ENCODE measurements at places on chromosomes 13 and 19.

- peak; percentile 16 for DNase-seq
Measured at GRCh38 chr13:37475966-37476365, 122.6 kb downstream of the POSTN start.

DNA sequence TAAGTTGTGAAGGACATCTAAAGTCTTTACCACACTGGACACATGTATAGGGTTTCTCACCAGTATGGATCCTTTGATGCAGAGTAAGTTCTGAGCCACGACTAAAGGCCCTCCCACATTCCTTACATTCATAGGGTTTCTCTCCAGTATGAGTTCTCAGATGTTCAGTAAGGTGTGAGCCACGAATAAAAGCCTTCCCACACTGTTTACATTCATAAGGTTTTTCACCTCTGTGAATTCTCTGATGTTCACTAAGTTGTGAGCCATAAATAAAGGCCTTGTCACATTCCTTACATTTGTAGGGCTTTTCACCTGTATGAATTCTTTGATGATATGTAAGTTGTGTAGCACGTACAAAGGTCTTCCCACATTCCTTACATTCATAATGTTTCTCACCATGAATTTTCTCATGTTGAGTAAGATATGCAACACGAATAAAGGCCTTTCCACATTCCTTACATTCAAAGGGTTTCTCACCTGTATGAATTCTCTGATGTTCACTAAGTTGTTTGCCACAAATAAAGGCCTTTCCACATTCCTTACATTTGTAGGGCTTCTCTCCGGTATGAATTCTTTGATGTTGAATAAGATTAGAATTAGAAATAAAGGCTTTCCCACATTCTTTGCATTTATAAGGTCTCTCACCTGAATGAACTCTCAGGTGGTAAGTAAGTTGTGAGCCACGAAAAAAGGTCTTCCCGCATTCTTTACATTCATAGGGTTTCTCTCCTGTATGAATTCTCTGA lies 29.8 kb downstream of the ZNF571 start:
- peak; percentile 3 for DNase-seq

- no peak for DNase-seq
Measured at GRCh38 chr19:5099701-5100221, 130.8 kb downstream of the KDM4B start.

GRCh38 chr19:6687114-6687513 lies 17.2 kb upstream of the TNFSF14 start:
- no peak for DNase-seq

GRCh38 chr13:24223341-24224231 lies 63.1 kb downstream of the SPATA13 start:
- no peak for DNase-seq

GRCh38 chr13:76245211-76245610 lies 609.1 kb downstream of the LMO7 start:
- no peak for DNase-seq

GRCh38 chr13:79423801-79424642 lies 18.0 kb upstream of the RBM26 start:
- DNase-seq: peak; percentile 80

DNA sequence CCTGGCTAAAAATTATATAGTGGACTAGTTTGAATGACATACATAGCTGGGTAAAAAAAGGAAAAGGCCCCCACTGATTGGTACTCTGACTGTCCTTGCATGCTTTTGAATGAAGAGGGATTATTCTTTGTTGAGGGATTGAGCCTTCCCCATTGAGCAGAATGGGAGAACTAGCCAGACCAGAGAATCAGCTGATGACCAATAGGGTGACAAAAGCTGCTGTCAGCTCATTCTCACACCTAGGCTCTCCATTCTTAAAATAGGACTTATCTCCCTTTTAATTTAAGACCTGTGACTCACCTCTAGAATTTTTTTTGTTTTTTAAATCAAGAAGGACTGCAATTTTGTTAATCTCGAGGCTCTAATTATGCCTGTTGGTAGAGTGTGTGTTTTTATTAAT lies 79.3 kb downstream of the CRYL1 start:
- DNase-seq: no peak

GRCh38 chr13:43405457-43405856 lies 381.3 kb downstream of the ENOX1 start:
- DNase-seq: peak; percentile 67

- no peak for DNase-seq
Measured at GRCh38 chr19:5706876-5707573, 12.9 kb downstream of the LONP1 start.

DNA sequence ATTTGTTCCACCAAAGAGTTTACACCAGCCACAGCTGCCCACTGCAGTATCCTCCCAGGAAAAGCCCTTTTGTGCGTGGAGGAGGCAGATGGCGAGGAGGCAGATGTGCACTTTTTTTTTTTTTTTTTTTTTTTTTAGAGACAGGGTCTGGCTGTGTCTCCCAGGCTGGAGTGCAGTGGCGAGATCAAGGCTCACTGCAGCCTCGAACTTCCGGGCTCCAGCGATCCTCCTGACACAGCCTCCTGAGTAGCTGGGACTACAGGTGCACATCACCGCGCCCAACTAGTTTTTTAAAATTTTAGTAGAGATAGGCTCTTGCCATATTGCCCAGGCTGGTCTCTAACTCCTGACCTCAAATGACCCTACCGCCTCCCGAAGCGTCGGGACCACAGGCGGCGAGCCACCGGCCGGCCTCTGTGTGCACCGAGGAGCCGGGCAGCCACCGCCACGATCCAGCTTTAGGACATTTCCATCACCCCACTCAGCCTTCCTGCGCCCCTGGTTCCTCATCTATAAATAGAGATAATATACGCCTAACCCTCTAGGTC lies 563 bp upstream of the PDCD5 start:
- no peak for DNase-seq

- no peak for DNase-seq
Measured at GRCh38 chr13:69213396-69213795, 894.2 kb upstream of the ATXN8OS start.
